Ovary (tissue), 10 donors: ENCODE measurements at places on chromosomes 6 and 20. TPM values are rescaled to one million over a fixed set of nuclear protein-coding genes. Genes with fewer than 3 reads are reported as not detected.

DNA sequence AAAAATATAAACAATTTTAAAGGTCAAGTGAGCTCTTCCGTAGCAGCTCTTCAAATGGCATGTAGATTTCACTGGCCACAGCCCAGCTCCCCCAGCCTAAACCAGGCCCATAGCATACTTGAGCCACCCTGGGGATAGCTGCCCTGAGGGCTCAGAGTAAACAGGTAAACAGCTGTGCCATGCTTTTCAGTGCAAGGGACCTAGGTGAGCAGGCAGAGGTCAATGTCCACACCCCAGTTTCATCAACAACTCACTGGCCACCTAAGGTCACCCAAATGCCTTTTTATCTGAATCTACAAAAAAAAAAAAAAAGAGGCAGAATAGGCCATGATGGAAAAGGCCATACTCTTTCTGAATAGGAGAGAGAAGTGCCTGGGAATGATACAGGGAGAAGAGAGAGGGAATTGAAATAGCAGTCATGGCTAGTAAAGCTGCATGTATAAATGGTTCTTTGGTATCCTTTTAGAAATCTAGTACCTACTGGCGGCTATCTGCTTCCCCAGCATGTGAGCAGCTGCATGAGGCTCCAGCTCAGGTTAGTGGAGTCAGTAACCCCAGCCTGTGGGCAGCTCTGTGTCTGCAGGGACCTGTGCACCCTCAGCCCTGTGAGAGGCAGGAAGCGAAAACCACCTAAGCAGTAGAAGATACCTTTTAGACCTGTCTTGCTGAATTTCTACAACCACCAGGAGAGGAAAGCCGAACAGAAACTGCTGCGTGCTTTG is 77.0 kb downstream of the FOXA2 start:
- no peak for DNase-seq

- DNase-seq, result no peak
Observed at GRCh38 chr6:37257320-37257633, 295 bp upstream of the TBC1D22B start.

DNA sequence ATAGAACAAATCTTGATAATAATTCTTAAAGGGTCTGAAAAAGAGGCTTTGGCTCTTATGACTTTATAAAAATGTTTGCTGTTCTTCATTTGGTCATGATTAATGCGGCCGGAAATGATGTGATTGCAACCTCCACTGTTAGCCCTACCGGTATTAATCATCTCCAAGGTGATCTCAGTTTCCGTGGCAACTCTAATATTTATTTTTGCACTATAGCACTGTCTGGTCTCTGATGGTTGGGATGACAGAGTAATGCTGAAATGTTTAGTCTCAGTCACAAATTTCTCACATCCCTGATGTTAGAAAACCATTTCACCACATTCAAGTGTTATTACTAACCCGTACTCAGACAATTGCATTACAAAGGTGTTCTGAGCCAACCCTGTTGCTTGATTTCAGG is 87.4 kb downstream of the TMEM200A start:
- no peak for DNase-seq

DNA sequence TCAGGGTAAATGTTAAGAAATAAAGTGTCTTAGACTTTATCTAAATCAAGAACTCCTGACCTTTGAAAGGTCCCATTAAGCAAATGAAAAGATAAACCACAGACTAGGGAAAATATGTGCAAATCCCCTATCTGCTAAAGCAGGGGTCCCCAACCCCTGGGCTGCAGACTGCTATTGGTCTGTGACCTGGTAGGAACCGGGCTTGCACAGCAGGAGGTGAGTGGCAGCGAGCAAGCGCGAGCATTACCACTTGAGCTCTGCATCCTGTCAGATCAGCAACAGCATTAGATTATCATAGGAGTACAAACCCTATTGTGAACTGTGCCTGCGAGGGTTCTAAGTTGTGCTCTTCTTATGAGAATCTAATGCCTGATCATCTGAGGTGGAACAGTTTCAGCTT is 42.4 kb downstream of the LCA5 start:
- no peak for DNase-seq

- DNase-seq, result no peak
Observed at GRCh38 chr6:79038061-79038460, 40.0 kb downstream of the PHIP start.

- DNase-seq, result no peak
Observed at GRCh38 chr6:7230327-7230691, 82.7 kb downstream of the SSR1 start.

GRCh38 chr20:52309181-52309580 is 117.6 kb upstream of the ZFP64 start:
- DNase-seq, result no peak

Gene TRIM15
- total RNA-seq, result not detected

Gene BHLHE23
- total RNA-seq, result not detected

Gene BANF2
- total RNA-seq, result not detected
